ENCODE measurements at places on chromosomes 12 and 14.

GRCh38 chr12:25981597-25981996 lies 23.1 kb downstream of the RASSF8 start:
- DNase-seq: no peak

- no peak for DNase-seq
Measured at GRCh38 chr12:19822476-19822875, 383.2 kb downstream of the AEBP2 start.

DNA sequence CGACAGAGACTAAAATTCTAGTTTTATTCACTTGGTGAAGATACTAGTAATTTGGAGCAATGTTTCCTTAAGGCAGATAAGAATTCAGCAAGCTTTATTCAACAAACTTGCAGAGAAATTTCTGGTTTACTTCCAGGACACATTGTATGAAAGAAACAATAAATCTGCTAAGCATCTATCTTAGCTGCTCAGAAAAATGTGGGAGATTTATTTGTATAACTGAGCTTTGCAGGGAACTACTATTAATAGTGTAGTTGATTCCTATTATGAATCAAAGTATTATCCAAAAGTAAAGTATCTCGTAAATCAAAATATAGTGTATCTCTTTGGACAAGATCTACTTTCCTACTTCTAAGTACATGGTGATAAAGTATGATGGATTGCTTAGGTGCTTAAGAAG lies 239.4 kb upstream of the TMTC1 start:
- DNase-seq: no peak

DNA sequence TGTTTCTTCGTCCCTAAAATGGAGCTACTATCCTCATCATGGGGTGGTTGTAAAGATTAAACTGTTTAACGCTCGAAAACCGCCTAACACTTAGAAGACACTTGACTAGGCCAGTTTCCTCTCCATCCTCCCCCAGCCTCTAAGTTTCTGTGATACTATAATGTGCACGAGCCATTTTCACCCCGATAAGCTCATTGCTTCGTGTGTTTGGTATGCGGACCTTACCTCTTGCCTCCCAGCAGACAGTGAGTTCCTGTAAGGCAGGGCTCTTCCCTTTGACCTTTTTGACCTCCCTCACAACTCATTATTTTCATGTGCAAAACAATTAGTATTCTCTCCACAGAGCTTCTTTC lies 499 bp upstream of the GXYLT1 start:
- DNase-seq: no peak

DNA sequence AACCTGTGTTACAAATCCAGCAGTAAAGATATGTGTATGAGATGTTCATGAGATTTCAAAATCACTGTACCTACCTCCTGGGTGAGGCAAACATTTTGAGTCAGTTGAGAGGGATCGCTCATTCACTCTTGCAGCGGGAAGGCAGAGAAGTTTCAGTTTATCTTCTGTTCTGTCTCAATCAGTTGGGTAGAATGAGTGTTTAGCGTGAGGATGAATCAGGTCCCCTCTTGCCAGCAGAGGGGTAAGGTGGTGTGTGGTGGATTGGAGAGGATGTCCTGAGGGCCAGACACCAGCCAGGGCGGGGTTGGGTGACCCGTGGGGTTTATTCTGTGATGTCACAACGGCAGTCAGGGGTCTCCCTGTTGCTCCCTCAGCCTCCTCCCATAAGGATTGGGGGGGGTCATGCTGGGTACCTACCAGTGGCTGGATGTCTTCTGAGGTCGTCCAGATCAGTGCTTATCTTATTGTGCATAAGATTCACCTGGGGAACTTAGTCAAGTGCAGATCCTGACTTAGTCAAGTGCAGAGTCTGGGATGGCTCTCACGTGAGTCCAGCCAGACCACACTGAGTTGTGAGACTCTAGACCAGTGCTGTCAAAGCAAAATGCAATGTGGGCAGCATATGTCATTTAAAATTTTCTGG lies at the start of gene GSG1:
TSS of gene GSG1 (minus strand) at position 277 of the 643 bp plus-strand sequence. CDS start at position 122, 155 bp downstream.
- no peak for DNase-seq

DNA sequence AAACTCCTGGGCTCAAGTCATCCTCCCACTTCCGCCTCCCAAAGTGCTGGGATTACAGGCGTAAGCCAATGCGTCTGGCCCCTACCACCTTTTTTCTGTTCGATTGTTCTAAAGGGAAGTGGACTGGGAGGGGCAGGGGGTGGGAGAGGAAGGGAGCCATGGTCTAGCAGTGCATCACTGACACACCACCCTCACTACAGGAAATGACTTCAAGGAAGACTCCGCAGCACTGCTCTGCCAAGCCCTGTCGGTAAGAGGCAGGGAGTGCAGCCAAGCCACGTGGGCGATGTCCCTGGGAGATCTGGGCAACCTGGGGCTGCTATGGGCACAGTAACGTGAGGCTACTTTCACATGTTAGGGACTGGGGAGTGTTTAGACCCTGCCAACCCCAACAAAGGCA lies 18.0 kb downstream of the LRRC74A start:
- DNase-seq: peak; percentile 0

- no peak for DNase-seq
Measured at GRCh38 chr14:104186575-104186974, 48.2 kb downstream of the KIF26A start.

- DNase-seq: no peak
Measured at GRCh38 chr12:1947081-1947480, 28.6 kb upstream of the CACNA2D4 start.

DNA sequence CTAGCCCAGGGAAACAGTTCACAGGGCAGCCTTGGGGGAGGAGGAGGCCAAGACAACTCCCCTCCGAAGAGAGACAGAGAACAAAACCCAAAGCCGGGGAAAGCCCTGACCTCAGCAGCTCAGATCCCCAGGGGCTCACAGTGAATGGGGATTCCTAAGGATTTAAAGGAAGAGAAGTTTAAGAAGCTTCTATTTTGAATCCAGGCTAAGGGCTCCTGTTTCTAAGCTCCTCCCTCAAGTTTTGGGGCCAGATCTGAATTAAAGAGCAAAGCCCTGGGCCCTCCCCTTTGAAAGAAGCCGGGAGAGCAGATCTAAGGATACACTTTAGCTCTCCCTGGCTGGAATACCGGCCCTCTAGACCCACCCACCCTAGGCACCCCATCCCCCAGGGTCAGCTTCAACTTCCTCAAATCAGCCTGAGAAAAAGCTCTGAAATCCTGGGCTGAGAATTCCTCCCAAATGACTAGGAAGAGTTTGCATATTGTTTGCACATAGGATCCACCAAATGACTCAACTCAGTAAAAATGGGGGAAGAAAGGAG lies 3.9 kb downstream of the KDM2B start:
- no peak for DNase-seq

GRCh38 chr12:15329891-15330290 lies 7.6 kb downstream of the PTPRO start:
- no peak for DNase-seq

GRCh38 chr14:61780125-61780524 lies 17.9 kb downstream of the SNAPC1 start:
- no peak for DNase-seq

- no peak for DNase-seq
Measured at GRCh38 chr14:87935081-87935828, 57.7 kb downstream of the GALC start.

GRCh38 chr14:76911473-76911872 lies 85.3 kb downstream of the LRRC74A start:
- no peak for DNase-seq

Measured in NCI-H2029 treated with DMSO at 0.1 percent for 48 hours (cell line).